ENCODE measurements at places on chromosomes 3 and 15.

DNA sequence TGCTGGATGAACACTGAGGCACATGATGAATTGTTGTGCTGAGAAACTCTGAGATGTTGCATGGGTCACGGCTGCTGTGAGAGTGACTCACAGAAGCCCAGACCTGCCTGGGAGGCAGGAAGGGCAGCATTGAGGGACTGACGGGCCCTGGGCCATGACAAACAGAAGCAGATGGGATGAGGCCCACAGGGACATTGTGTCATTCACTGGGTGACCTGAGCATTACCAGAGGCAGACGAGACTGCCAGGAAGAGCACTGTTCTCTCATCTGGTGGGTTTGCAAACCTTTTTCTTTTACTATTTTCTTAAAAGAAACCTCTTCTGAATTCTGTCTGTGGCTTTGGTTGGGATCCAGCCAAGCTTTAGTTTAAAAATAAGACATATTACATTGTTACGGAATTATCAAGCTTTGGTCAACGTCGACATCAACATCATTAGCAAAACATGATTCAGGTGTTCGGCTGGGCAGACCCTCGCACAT, 67.8 kb downstream of the BDH1 start:
- peak; percentile 89 for DNase-seq

- DNase-seq: no peak
These were observed 76.3 kb upstream of the IQSEC1 start for GRCh38 chr3:13149330-13150108.

DNA sequence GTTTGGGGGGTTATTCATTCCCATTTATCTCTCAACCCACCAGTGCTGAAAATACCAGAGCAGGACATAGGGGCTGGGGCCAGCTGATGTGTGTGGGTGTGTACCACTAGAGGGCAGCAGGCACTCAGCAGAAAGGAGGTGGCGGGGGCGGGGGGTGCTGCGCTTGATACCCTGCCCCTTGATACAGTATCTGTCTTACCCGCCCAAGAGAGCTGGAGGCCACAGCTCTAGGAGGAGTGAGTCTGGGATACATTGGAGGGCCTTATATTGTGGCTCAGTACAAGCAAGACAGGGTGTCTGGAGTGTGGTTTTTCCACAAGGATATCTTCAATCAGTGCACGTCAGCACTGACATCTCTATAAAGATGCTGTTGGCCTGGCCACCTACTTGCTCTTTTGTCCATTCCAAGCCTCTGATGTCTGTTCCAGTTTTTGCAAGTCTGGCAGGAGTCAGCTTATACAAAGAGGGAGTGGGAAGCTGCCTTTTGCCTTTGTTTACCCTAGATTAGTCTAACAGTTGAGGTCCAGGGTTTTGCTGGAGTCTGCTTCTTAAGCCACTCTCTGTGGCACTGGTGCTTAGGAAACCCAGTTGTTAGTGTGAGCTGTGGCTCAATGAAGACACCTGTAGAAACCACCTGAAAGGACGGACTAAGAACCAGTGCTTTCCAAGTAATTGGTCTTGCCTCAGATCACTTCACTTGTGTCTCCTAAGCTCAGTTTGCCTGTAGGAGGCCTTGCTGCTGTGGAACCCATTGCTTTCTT, 1.5 kb upstream of the RBM15B start:
- no peak for DNase-seq

- DNase-seq: no peak
These were observed 2.0 kb upstream of the TRAT1 start for GRCh38 chr3:108820586-108820985.

DNA sequence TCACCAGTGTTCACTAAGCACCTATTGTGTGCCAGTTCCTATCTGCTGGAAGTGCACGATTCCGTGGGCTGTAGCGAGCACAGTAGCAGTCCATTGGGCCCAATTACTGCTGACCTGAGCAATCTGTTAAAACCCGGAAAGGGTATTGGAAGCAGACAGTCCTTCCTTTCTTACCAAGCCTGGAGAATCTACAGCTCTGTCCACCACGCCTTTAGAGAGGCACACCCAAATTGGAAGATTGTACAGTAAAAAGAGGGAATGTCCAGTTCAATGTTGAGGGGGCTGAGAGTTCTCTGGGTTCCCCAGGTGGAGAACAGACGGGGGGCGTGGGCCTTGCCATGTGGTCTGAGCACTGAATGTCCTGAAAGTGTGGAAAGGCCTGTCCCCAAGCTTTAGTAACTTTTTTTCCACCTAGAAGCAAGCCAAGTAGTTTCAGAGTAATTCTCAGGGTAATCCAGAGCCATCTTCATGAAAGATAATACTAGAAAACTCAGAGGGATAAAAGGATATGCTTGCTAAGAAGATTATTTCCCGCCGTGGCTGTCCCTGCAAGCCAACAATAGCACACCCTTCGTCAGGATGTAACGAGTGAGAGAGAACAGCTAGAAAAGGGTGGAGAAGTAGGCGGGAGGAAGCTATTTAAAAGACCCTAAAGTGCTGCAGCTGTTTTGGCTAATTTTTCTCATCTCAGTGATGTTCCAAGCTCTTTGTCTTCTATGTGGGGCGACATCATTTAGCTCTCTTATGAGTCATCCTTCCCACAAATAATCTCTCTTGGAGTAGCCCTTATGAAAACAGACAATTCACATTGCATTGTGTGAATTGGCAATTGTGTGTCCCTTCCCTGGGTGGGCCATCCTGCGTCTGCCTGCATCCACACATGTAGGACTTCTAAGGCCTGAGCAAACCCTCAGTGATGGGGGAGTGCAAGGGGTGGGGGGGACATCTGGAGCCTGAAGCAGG, 181.0 kb downstream of the ATG7 start:
- DNase-seq: no peak

DNA sequence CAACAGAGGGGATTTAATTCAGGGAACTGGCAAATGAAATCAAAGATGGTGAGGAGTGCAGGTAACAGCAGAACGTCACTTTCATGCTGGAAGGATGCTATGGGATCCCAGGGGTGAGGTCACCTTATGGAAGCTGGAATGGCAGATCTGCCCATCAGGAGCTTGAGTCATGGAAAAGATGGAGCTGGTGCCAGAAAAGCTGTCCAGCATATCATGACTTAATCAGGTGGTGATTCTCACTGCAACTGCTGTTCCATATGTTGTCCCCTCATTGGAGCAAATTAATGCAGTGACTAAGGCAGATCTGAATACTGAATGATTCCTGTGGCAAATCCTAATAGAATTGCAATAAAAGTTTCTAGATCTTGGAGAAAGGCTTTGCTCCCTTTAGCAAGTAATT, 38.4 kb downstream of the HHLA2 start:
- no peak for DNase-seq

DNA sequence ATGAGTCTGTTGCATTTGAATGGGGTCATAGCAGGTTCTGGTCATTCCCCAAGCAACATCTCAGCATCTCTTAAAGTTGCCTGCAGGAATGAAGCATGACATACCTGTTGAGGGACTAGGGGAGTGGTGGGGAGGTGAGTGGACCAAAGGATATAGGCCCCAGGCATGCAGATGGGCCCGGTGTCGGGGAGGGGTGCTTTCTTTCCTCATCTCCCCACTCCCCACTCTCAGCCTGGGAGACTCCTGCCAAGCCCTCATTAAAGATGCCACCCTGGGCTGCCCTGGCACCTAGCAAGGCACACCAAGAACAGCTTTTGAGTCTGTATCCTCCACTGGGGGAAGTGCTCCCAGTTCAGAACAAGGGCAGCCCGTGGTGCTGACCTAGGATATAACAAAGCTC, 54.2 kb downstream of the GRIP2 start:
- no peak for DNase-seq

DNA sequence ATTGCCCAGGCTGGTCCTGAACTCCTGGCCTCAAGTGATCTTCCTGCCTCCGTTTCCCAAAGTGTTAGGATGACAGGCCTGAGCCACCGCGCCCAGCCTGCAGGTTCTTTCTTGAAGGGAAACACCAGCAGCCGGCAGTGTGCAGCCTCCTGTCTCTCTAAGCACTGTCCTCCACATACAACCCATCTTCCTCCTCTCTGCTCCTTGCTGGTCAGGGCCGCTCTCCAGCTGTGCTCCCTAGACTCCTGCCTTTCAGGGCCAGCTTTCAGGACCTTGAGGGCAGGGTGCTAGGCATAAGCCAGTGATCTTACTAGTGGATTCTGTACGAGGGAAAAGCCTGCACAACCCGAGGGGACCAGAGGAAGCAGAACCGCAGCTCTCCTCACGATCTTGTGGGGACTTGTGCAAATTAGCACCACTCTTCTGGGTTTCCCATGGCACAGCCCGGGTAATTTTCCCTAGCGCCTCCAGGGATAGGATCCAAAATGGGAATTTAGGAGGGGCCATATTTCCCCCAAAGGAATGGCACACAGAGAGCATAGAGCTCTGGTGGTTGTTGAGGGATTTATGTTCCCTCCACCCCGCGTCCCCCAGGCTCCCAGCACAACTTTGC, 18.2 kb upstream of the CORO2B start:
- DNase-seq: no peak

- DNase-seq: peak; percentile 91
These were observed 63.6 kb upstream of the ARL8B start for GRCh38 chr3:5058471-5058951.

DNA sequence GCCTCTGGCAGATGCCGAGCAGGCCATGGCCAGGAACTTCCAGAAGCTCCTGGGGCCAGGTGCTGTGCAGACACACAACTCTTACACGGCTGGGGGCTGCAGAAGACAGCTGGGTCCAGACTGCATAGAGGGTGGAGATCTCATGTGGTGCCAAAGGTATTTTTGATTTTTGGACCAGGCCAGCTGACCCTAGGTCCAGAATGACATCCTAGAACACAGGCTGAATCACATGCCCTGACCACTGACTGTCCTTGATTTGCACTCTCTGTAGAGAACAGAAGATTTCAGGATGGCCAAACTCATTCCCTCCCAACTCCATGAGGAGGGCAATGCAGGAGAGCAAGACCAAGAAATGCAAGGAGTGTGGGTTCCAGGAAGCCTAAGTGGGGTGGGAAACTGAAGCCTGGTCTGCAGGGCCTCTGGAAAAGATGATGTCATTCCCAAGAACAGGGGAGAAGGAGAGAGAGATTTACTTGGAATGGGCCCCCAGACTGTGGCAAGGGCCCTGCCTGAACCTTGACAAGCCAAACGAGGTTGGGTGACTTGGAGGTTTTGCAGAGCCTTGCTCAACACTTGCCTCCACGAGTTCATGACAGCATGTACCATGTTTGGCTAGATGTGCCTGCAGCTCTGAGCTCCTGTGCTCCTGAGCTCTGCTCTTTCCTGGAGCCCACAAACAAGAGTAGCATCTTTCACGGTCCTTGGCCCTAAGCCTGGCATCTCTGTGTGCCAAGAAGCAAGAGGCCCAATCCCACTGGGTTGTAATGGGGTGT, 38.5 kb upstream of the CTSH start:
- DNase-seq: no peak

- no peak for DNase-seq
These were observed 23.3 kb downstream of the SNX4 start for GRCh38 chr3:125496701-125497100.

GRCh38 chr3:37920156-37920699, 58.5 kb downstream of the CTDSPL start:
- no peak for DNase-seq

- no peak for DNase-seq
These were observed 152.9 kb upstream of the SOX2 start for GRCh38 chr3:181558870-181559269.

Measured in GM04504 (cell line).